ENCODE measurements at places on chromosomes 4 and X. TPM values are rescaled to one million over a fixed set of nuclear protein-coding genes. Genes with fewer than 3 reads are reported as not detected.

Gene DCAF12L1
- not detected for total RNA-seq

Gene H2BW2
- total RNA-seq, result not detected

Gene IL21
- not detected for total RNA-seq

Gene GPR34
- total RNA-seq, result not detected

Gene PGRMC1
- total RNA-seq, result 137 TPM

Data from placental epithelial cell (primary cell).